PC-3 (cell line): ENCODE measurements at places on chromosomes 1 and 21. TPM values are rescaled to one million over a fixed set of nuclear protein-coding genes. Genes with fewer than 3 reads are reported as not detected.

Gene OVAAL
- total RNA-seq: not detected in 2 replicates

Gene OR2L3
- total RNA-seq: 0.15 TPM in 1 of 2 replicates, not detected in the other

Gene PBX1
- 8.4 and 9.8 TPM in 2 replicates for total RNA-seq

Gene VWA5B1
- total RNA-seq: not detected in 2 replicates

Gene RER1
- total RNA-seq: 160 TPM in 2 replicates

Gene GJA8
- total RNA-seq: not detected in 2 replicates

Gene CYP4A11
- total RNA-seq: not detected in 2 replicates

Gene CLCA1
- not detected in 2 replicates for total RNA-seq

Gene ADORA1
- total RNA-seq: 1.4 and 3.9 TPM in 2 replicates

Gene RPE65
- not detected in 2 replicates for total RNA-seq

Gene HIPK1
- 18.7 and 19.9 TPM in 2 replicates for total RNA-seq

Gene CYYR1
- not detected in 2 replicates for total RNA-seq

Gene NCAM2
- 0.12 and 2.4 TPM in 2 replicates for total RNA-seq

Gene DYRK3
- total RNA-seq: 12.1 and 14.1 TPM in 2 replicates

Gene IGFN1
- total RNA-seq: 0.04 and 0.63 TPM in 2 replicates

Gene HTR6
- total RNA-seq: not detected in 2 replicates

Gene UBIAD1
- total RNA-seq: 14.5 and 14.8 TPM in 2 replicates

Gene MNDA
- total RNA-seq: not detected in 2 replicates

Gene TGFB2
- 38.7 and 50.3 TPM in 2 replicates for total RNA-seq

Gene RNU1-4
- total RNA-seq: under 0.01 TPM in 2 replicates

Gene SWT1
- total RNA-seq: 0.69 and 1.5 TPM in 2 replicates

Gene CITED4
- 10.6 and 12.0 TPM in 2 replicates for total RNA-seq

Gene KIF21B
- 0.46 and 0.66 TPM in 2 replicates for total RNA-seq

Gene AQP10
- not detected in 2 replicates for total RNA-seq

Gene OR11L1
- total RNA-seq: not detected in 2 replicates

Gene TCP10L
- 0.23 and 2.1 TPM in 2 replicates for total RNA-seq

Gene KLHL17
- total RNA-seq: 29.8 and 32.1 TPM in 2 replicates

Gene SPOCD1
- 4.1 and 5.4 TPM in 2 replicates for total RNA-seq

Gene TEDDM1
- total RNA-seq: not detected in 2 replicates

Gene TAF12
- 33.0 and 44.1 TPM in 2 replicates for total RNA-seq

Gene SAMD13
- 1.1 and 2.2 TPM in 2 replicates for total RNA-seq

Gene DVL1
- total RNA-seq: 626 and 813 TPM in 2 replicates

Gene RGS8
- not detected in 2 replicates for total RNA-seq

Gene RHD
- not detected in 2 replicates for total RNA-seq

Gene AMY2A
- total RNA-seq: not detected in 2 replicates

Gene RORC
- 0.26 TPM in 1 of 2 replicates, not detected in the other for total RNA-seq
